Thymus (tissue), 14 donors: ENCODE measurements at places on chromosomes 2 and 18. TPM values are rescaled to one million over a fixed set of nuclear protein-coding genes. Genes with fewer than 3 reads are reported as not detected.

The KCNE4 gene
- total RNA-seq: 0.71 TPM

DNA sequence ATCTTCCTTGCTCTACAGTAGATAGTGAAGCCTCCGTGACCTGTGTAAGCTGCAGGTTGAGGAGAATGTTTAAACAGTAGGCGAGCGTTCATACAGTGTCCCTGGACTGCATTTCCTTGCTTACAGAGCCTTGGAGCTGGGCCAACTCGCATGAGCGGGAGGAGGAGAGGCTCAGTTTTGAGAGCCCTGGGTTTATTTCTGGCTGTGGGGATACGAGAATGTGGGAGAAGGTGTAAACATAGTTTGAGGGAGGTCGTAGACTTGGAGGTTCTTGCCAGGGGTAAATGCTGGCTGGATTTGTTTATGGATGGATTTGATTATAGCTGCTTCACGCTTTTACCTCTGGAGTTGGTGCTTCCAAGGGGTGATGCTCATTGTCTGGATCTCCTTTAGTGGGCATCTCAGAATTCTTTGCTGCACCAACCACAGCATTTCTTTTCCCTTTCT, 20.8 kb downstream of the CRIM1 start:
- H3K4me1 ChIP-seq: no peaks in the 10 kb centered on the region
- no peak overlapping the region for H3K4me3 ChIP-seq
- H3K27me3 ChIP-seq: no peaks in the 10 kb centered on the region

The IL1B gene
- 3.4 TPM for total RNA-seq

DNA sequence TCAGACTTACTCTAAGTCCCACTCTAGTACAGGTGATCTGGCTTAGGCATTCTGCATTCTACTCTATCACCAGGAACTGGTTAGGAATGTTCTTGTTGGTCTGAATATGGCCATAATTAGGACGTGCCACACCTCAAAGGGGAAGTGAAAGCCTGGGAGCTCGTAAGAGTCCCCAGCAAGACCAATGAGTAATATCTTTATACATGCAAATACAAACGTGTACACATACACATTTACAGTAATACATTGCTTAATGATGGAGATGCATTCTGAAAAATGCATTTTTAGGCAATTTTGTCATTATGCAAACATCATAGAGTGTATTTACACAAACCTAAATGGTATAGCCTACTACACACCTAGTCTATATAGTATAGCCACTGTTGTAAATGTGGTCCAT, 19.5 kb upstream of the ERCC3 start:
- H3K4me1 ChIP-seq: no peaks in the 10 kb centered on the region
- peaks cover 45% of the 10 kb centered on the region for H3K36me3 ChIP-seq
- DNase-seq: no peak
- H3K27me3 ChIP-seq: no peaks in the 10 kb centered on the region
- no peak overlapping the region for H3K27ac ChIP-seq

The NPPC gene
- 8.5 TPM for total RNA-seq

The RUFY4 gene
- 2.6 TPM for total RNA-seq

- no peaks in the 10 kb centered on the region for H3K36me3 ChIP-seq
- H3K4me3 ChIP-seq: no peak overlapping the region
- no peak for DNase-seq
- H3K4me1 ChIP-seq: no peaks in the 10 kb centered on the region
- H3K27ac ChIP-seq: no peak overlapping the region
Observed at GRCh38 chr18:22221350-22221749, 52.0 kb downstream of the GATA6 start.

DNA sequence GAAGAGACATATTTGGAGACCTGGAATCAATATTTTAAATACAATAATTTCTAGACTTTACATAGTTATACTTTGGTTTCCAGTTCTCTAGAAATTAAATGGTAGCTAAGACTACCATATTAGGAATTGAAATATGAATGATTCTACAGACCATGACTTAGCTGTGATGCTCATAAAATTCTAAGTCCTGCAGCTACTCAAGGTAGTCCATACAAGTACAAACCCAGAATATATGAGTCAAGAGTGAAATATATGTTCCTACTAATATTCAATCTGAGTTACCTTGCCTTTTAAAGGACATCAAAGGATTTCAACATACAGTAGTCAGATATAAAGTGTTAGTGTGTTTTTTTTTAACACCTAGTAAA, 10.1 kb upstream of the SPOPL start:
- no peaks in the 10 kb centered on the region for H3K36me3 ChIP-seq
- H3K4me1 ChIP-seq: no peaks in the 10 kb centered on the region
- no peak for DNase-seq
- H3K27ac ChIP-seq: no peak overlapping the region
- H3K4me3 ChIP-seq: no peak overlapping the region
- no peaks in the 10 kb centered on the region for H3K27me3 ChIP-seq

DNA sequence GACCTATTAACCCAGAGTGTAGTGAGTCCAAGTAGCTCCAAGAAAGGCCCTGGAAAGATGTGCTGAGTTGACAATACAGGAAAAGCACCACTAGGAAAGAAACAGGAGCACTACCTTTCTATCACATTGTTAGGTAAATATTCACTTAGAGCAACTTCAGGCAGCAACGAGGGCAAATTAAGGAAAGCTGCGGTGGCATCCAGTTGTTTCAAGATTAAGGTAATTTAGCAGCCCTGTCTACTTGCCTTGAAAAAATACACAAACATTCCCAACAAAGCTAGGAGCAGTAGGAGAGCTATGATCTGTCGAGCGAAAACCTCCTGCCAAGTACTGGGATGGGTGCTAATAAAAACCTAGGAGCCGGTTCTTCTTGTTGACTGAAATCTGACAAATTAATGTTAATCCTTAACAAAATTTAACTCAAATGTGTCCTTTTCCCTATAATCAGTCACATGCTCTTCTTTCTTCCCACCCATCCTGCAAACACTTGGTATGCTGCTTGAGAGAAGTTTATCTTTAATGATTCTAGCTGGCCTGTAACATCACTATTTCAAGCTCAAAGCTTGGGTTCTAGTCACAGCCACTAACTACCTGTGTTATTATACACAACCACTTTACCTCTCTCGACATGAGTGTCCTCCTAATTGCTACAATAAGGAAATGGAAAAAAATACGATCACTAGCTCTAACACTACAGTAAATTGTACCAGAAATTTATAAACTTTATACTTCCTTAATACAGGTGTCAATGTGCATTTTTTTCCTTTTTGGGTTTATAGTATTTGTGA, 2.0 kb downstream of the ACAA2 start:
- no peak overlapping the region for H3K27ac ChIP-seq
- no peaks in the 10 kb centered on the region for H3K27me3 ChIP-seq
- DNase-seq: no peak
- H3K4me3 ChIP-seq: no peak overlapping the region
- peaks cover 8% of the 10 kb centered on the region for H3K4me1 ChIP-seq

DNA sequence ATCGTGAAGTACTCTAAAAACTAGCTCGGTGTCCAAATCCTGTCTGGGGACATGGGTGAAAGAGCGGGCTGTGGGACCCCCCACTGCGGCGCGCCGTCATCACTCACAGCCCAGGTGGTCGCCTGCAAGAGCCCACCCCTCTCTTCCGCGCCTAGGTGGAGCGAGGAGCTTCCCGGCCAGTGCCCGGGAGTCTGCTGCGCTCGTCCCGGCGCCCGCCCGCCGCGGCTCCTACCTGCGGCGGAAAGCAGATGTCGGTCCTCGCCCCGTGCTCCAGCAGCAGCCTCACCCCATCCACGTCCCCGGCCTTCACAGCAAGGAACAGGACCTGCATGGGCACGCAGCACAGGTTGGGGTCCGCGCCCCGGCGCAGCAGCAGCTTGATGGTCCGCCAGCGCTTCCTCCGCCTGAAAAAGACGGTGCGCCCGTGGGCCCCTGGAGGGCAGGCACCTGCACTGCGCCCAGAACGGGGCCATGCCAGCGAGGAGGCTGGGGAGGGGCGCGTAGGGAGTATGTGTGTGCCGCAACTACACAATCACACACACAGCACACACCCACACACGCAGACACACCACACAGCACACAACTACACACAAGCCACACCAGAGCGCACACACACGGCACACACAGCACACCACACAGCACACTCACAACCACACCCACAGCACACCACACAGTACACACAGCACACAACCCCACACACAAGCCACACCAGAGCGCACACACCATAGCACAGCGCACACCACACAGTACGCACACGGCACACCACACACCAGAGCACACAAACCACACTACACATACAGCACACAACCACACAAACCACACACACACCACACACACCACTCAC, 37.4 kb downstream of the ANKMY1 start:
- H3K4me1 ChIP-seq: no peaks in the 10 kb centered on the region
- no peak overlapping the region for H3K4me3 ChIP-seq
- peaks cover 23% of the 10 kb centered on the region for H3K36me3 ChIP-seq
- no peak overlapping the region for H3K27ac ChIP-seq
